SIG-M5 (cell line): ENCODE measurements at places on chromosomes 4 and X.

- no peak for DNase-seq
Observed at GRCh38 chrX:8914681-8915080, 113.5 kb upstream of the FAM9A start.

- no peak for DNase-seq
Observed at GRCh38 chr4:12492730-12493393, 991.3 kb downstream of the RAB28 start.

- no peak for DNase-seq
Observed at GRCh38 chr4:180694875-180695274, 1548.3 kb upstream of the TENM3 start.

DNA sequence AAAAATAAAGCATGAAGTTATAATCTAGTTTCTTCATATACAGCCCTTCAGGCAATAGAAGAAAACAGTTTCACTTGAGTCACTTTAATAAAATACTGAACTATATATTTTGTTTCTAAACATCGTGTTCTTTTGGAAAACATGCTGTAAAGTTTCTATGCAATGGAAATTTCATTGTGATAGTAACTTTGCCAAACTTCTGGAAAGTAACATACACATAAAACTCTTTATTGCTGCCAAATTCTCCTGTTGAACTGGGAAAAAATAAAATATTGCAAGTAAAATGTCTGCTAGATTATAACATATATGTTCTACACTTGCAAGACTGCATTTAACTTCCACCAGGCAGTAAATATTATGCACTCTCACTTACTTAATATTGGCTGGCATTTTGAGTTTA is 635.4 kb downstream of the SPRY1 start:
- DNase-seq, result no peak

DNA sequence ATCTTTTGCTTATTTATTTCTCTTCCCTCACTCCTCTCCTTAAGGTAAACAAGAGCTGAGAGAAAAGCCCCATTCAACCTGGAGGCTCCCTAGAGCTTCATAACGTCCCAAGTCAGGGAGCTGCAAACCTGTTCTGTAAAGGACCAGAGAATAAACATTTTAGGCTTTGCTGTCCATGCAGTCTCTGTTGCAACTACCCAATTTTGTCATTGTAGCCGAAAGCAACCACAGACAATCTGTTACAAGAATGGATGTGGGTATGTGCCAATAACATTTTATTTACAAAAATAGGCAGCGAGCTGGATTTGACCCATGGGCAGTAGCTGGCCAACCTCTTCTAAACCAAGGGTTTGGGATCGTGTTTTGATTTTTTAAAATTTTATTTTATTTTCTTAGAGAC is 71.3 kb upstream of the TBL1X start:
- DNase-seq, result no peak

- DNase-seq, result no peak
Observed at GRCh38 chrX:39758791-39759525, 338.8 kb downstream of the BCOR start.

GRCh38 chrX:11424903-11425674 is 131.9 kb downstream of the AMELX start:
- DNase-seq, result no peak

DNA sequence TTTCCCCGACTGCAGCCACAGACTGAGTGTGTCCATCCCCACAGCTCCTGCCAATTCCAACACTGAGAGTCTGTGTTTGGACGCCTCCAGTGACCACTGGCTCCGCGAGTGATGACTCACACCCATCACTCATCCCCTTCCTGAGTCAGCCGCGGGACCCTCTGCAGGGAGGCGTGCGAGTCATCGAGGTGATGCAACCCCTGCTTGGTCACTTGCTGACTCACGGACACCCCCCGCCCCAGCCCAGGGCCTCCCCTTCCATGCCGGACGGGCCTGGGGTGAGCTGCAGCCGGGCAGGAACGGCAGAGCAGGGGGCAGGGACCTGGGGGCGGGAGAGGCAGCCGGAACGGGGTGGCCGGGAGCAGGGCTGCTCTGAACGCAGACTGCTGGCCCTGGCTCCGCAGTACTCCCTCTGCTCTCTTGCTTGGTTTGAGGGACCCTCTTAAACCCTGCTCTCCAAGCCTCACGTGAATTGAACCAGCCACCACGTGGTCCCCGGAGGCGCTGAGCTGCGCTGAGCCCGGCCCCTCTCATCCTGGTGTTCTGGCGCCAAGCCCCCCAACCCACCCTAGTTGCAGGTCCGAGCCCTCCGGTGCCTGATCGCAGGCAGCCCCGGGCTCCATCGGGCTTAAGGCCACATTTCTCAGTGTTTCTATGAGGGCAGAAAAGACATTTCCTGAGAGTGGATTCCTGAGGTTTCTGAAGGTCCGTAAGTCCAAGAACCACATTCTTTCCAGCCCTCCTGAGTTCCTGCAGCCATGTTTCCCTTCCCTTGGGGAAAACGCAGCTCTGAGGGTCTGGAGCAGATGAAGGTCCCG is 32.4 kb downstream of the FGFRL1 start:
- DNase-seq, result no peak

- DNase-seq, result no peak
Observed at GRCh38 chrX:25112156-25112555, 96.4 kb upstream of the ARX start.

DNA sequence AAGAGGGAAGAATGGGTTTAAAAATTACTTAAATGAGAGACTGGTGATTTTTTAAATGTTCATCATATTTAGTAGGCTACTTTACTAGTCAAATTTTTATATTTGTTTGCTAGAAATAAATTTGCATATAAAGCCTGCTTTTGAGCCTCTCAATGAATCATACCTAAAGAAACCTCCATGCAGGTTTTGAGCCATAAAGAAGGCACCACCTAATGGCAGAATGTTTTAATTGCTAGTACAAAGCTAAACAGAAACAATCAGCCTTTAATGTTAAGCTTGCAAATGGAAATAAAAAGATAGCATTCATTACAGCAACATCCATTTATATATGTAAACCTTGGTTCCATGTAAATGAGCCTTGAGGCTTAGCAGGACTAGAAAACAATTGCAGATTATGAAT is 989.7 kb downstream of the CCSER1 start:
- DNase-seq, result no peak

DNA sequence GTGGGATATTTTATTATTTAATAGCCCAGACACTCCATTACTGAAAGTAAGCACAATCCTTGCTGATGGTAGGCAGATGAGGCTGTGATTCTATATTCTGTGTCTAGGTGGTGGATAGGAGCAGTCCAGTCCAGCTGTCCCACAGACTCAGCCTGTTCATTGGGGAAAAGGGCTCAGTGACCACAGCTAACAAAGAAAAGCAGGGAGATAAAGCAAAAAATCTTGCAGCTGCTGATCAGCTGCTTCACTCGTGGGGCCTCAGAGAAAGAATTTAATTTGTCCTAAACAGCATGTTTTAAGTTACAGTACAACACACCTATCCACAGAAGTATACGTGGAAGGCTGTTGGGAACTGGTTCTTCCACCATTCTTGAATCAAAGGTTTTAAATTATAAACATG is 40.7 kb upstream of the ANK2 start:
- no peak for DNase-seq

GRCh38 chrX:11867610-11868345 is 109.7 kb downstream of the MSL3 start:
- DNase-seq, result no peak

GRCh38 chr4:177079327-177079726 is 230.3 kb upstream of the NEIL3 start:
- DNase-seq, result no peak
